ENCODE measurements at places on chromosomes 4 and X.
A peak's percentile ranks its signal among the peaks of the same experiment; 100 is the strongest.

DNA sequence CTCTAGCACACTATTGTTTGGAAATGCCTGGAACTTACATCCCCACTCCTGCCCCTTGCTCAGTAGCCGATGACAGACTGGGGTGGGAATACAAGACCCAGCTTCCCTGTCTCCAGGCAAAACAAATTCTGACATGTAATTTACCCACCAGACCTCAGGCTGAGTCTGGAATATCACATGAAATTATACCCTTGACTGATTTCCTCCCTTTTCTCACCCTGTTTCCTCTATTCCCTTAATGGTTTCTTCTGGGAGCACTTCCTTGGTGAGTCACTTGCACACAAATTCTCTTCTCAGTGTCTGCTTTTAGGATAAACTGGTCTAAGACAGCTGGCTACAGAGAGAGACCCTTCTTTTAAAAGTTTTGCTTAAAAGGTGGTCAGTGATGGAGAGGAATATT, 65.8 kb upstream of the DIPK2B start:
- DNase-seq, result no peak

- DNase-seq, result no peak
These were observed 233.4 kb downstream of the TEX13A start for GRCh38 chrX:104987063-104987462.

DNA sequence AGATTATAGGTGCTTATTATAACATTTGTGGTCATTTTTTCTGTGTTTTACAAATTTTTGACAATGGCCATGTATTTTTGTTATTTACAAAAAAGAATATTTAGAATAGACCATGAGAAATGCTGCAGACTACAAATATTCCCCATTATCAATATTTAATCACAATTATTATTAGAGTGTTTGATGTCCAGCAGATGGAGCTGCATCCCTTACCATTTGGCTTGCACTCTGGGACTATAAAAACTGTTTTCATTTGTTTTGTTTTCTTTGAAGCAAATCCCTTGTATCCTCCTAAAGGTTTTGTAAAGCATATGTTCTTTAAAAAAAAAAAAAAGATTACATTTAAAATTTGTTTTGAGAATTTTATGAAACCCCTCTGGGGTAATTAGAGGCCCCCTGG, 85.6 kb upstream of the CXorf66 start:
- DNase-seq, result peak; percentile 3

- DNase-seq, result peak; percentile 91
These were observed at the start of gene SPIN2B for GRCh38 chrX:57121162-57121755. Gene SPIN2B (minus strand): TSS chrX:57121548.

DNA sequence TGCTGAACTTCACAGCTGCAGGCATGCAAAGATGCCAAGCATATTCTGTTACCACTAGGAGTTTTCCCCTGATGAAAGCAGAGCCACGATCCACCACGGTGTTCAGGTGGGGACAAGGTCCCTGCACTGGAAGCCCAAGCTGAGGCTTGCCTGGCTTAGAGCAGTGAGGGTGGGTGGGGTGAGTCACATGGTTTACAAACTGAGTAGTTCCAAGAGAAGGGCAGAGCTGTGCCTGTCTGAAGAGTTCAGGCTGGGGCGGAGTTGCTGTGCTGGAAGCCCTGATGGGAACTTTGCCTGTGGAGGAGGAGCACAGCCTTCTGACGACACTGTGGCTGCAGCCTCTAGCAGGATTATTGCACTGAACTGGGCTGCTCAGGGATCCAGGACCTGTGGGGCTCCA, 45.5 kb downstream of the FAM9B start:
- DNase-seq, result peak; percentile 80

DNA sequence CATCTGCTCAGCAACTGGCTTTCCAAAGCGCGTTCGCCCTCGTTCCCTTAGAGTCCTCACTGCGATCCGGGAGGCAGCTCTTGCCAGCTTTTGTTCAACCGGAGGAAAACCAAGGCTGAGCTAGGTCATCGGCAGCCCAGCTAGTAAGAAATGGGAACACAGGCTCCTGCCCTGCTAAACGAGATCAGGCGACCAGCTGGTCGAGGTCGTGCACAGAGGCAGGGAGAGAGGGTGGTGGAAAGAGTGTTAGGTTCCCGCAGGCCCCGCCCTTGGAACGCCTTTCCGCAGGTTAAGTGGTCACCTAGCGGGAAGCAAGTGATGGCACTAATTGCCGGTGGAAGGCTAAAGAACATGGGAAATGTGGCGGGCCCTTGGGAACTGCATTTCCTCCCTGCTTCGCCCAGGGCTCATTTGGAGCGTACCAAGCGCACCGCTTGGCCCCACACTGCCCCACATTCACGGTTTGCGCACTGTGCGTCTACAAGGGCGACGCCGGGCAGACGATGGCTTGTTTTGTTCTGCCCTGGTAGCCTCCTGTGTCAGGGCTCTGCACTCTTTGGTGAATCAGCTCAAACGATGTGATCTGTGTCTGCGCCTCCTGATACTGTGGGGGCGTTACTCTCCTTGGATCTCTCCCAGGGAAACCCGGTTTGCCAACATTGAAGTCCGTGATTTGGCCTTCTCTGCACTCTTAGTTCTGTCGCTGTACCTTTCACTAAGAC, 7.2 kb upstream of the PRDM8 start:
- DNase-seq, result no peak

DNA sequence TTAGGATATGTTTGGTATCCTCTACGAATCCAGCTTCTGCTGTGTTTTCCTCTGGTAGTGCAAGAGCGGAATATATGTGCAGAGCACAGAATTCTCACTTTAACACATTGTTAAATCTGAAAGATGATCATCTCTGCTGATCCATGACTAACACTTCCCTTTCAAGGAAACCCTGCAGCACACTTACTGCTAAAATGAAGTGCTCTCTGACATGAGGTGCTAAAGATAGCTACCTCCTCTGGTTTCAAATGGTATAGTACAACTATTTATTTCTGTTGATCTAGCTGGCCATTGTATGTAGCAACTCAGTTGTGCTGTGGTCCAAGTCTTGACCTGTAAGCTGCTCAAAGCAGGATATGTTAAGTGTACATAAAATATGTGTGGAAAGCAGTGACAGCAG, 162.4 kb upstream of the FMR1 start:
- DNase-seq, result no peak

DNA sequence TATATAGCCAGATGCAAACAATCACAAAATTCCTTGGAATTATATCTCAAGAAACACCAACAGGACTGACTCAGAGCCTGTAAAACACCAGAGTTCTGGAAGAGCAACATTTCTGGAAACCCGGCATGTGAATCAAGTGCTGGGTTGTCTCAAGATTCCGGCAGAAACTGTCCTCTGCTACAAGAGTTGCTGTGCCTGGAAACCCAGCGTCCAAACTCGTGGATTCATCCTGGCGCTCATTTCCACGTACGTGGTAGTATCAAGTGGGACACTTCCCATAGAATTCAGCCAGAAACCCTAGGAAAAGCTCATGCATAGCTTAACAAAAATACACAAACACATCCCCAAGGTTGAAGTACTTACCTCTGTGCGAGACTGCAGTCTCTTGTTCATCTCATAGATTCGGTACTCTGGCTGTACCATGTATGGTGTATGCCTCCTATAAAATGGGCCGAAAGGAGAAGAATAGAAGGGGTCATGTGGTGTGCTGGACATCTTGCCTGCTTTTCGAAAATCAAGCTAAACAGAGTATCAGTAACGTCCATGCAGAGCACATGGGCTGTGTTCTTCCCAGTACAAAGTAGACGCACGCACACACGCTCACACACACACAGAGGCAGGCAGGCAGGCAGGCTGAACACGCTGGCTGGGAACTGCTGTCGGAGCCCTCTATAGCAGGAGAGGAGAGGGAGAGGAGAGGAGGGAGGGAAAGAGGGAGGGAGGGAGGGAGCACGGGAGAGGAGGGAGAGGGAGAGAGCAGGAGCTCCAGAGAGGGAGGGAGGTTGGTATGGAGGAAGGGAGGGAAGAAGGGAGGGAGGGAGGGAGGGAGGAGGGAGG, at the start of gene LDB2:
Gene LDB2, minus strand, starts transcription at position 655 of the 837 bp plus-strand sequence.
- DNase-seq, result no peak
